ENCODE measurements at places on chromosomes 1 and 21. TPM values are rescaled to one million over a fixed set of nuclear protein-coding genes. Genes with fewer than 3 reads are reported as not detected.

Gene ARHGEF10L
- total RNA-seq: not detected

Gene ASAP3
- total RNA-seq: 1.0 TPM

Gene ZNF683
- total RNA-seq: 10.9 TPM

Gene KRTAP13-2
- not detected for total RNA-seq

Gene PADI2
- not detected for total RNA-seq

Gene CCDC24
- 0.71 TPM for total RNA-seq

Gene TMPRSS15
- total RNA-seq: not detected

Gene VASH2
- total RNA-seq: not detected

Gene CXADR
- 0.69 TPM for total RNA-seq

Gene APH1A
- total RNA-seq: 124 TPM

Gene FBXO44
- 35.9 TPM for total RNA-seq

Gene SGIP1
- total RNA-seq: not detected

Gene S100A3
- not detected for total RNA-seq

Gene SYT11
- 8.6 TPM for total RNA-seq
